NAMALWA (cell line): ENCODE measurements at places on chromosomes 16 and 17.

DNA sequence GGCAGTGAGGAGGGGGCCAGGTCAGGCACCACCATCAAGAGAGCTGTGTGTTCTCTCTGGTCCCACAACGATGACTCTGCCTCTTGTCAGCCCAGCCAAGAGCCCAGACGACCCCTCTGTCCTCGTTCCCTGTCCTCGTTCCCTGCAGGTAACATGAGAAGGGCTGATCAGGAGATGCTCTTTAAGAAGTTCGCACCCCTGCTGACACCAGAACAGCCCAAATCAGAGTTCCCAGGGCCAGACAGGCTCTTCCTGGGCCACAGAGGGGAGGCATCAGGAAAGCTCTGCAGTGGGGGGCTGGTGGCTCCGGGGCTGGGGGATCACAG, 13.5 kb upstream of the DNAI2 start:
- no peak for DNase-seq

- no peak for DNase-seq
Observed at GRCh38 chr17:80989586-80989913, 2.1 kb upstream of the CHMP6 start.

DNA sequence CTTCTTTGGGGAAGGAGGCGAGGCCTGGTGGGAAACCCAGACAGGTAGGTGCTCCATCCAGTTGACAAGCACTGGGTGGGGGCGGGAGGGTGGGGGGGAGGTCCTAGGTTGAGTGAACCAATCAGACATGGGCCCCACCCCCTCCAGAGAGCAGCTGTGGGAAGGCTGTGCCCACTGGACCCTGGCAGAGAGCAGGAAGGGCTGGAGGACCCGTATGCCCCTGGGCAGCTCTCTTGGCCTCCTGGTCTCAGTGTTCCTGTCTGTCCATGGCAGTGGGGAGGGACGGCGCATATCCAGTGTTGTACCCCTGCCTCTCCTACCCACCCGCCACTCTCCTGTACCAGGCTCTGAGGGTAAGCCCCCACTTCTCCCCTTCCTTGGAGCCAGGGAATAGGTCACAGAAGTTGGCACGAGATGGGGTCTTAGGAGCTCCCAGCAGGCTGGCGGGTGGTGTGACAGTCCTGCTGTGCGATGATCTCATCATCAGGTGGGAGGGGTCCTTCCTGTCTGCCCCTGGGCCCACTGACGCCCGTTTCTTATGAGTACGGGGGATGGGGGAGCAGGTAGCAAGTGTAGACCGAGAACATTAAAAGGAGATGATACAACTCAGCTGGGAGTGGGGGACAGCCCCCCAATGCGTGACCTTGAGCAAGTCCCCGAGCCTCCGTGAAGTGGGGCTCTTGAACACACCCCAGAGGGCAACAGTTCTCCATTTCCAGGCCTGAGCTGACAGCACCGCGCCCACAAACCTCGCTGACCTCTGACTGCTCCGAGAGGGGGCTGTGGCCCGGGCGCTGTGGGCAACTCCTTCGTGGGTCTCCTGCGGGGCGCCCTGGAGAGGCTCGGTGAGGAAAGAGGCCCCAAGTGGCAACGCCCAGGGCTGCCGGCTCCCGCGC, 1.2 kb upstream of the ZFPM1 start:
- DNase-seq: no peak

GRCh38 chr16:85436636-85437165, 176.4 kb upstream of the GSE1 start:
- DNase-seq: no peak

DNA sequence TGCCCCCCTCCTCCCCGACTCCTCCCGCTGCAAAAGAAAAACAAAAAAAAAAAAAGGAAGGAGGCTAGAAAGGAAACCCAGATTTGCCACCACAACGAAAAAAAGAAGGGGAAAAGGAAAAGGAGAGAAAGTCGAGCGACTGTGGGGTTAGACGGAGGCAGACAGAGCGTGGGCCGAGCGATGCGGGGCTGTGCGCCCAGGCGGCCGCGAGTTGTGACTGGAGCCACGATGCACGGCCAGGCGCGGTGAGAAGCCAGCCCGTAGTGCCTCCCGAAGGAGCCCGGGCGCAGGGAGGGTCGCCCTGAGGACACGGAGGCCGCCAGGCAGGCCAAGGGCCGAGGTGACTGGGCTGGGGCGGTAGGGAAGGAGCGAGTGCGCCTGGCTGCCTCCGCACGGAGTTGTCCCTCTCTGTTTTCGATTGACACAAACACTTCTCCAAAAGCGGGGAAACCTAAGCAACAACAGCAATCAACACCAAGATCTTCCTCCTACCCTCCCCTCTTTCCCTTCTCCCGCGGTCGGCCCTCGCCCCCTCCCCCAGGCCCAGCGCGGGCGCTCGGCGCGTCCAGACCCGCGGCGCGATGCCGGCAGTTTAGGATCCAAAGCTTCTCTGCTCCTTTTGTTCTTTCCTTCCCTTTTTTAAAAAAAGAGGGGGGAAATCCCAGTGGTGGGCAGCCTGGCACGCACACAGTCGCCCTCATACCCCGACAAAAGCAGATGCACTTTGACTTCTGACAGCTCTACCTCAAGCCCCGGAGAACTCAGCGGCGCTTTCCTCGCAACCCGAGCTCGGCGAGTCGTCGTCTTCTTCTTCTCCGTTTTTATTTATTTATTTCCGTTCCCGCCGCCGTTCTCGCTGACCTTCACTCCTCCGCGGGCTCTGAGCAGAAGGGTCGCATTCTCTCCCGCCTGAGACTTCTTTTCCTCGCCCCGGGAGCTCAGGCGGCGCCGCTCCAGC, at the start of gene LHX1:
LHX1 (plus strand) TSS at position 475 of the 958 bp plus-strand sequence. CDS start 723 bp downstream, outside the sequence.
- no peak for DNase-seq

- no peak for DNase-seq
Observed at GRCh38 chr17:40936437-40936971, 942 bp downstream of the KRT23 start.

- no peak for DNase-seq
Observed at GRCh38 chr17:81086789-81087551, 52.0 kb downstream of the BAIAP2 start.

DNA sequence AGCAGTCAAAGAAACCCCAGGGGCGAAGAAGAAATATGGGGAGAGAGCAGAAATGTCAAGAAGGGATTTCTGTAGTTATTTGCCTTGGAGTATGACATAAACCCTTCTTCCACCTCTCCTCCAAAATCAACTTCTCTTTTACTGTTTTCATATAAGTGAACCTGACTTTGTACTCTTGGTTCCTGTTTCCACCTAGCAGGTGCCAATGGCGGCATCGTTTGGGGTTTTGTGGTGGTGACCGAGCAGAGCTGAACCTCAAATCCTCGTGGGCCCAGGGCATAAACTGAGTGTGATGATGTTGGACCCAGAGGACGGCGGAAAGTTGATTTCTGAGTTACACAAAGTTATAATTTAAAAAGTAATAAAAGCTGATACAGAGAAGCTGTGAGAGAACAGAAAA, 39.6 kb upstream of the PSMD7 start:
- DNase-seq: peak; percentile 22

DNA sequence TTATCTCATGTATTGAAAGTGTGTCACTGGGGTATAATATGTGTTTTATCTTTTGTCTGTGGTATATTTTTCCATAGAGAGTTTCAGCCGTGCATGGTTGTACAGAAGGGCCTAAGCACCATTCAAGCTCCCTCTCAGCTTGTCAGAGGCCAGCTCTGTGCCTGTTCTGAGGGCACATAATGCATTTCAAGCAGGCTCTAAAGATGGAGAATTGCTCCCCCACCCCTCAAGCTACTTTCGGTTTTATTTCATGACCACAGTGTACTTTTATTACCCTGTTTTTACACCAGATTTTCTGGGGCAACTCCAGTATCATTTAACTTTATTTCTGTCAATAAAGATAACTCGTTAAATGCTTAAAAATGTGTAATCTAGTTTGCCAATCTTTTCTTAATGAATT, 131.7 kb downstream of the SHISA6 start:
- no peak for DNase-seq

- no peak for DNase-seq
Observed at GRCh38 chr16:55116165-55116920, 185.7 kb downstream of the IRX5 start.

DNA sequence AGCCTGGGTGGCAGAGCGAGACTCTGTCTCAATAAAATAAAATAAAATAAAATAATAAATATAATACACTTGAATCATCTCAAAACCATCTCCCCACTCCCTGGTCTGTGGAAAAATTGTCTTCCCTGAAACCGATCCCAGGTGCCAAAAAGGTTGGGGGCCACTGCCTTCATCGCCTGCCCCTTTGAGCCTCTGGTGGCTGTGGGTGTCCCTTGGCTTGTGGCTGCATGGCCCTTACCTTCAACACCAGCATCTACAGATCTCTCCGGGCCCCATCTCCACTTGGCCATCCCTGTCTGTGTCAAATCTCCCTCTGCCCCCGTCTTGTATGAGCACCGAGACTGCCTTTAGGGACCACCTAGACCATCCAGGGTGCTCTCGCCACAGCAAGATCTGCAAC, 177.3 kb downstream of the SEC14L1 start:
- DNase-seq: no peak

DNA sequence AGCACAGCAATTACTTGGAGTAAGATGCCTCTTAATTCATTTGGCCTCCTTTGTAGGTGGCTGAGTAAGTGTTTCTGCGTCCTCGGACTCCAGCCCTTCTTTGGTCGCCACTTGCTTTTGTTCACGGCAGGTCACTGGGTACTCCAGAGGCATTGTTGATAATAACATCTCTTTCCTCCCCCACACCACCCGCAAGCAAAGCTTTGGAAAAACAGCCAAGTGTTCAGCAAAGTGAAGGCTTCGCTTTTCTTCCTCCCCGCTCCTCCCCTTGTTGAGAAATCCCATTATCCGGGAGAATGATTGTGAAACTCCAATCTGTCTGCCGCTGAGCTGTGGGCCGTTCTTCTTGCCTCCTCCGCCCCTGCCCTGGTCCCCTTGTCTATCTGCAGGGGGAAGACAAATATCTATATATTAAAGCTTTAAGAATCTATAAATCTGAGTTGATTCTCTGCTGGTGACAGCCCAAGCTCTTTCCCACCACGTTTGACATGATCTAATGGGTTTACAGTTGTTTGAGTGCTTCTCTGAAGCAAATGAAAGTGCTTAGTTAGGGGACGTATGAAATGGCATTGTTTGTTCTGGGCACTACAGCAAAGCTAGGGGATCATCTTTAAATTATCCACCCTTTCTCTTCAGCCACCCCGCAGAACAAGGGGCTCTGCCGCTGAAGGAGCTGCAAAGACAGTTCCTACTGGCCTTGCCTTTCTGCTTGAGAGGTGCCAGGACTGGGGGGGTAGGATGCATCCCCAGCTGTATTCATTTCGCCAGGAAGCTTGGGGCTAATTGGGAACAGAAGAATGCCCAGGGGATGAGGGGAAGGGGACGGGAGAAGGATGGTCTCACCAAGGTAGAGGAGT, 167.1 kb downstream of the CCDC182 start:
- no peak for DNase-seq

GRCh38 chr17:71004413-71004812, 835.1 kb downstream of the KCNJ2 start:
- DNase-seq: no peak

GRCh38 chr17:58112970-58113631, 29.9 kb downstream of the DYNLL2 start:
- DNase-seq: peak; percentile 87

- DNase-seq: peak; percentile 75
Observed at GRCh38 chr17:20992987-20993862, 49.6 kb downstream of the USP22 start.

DNA sequence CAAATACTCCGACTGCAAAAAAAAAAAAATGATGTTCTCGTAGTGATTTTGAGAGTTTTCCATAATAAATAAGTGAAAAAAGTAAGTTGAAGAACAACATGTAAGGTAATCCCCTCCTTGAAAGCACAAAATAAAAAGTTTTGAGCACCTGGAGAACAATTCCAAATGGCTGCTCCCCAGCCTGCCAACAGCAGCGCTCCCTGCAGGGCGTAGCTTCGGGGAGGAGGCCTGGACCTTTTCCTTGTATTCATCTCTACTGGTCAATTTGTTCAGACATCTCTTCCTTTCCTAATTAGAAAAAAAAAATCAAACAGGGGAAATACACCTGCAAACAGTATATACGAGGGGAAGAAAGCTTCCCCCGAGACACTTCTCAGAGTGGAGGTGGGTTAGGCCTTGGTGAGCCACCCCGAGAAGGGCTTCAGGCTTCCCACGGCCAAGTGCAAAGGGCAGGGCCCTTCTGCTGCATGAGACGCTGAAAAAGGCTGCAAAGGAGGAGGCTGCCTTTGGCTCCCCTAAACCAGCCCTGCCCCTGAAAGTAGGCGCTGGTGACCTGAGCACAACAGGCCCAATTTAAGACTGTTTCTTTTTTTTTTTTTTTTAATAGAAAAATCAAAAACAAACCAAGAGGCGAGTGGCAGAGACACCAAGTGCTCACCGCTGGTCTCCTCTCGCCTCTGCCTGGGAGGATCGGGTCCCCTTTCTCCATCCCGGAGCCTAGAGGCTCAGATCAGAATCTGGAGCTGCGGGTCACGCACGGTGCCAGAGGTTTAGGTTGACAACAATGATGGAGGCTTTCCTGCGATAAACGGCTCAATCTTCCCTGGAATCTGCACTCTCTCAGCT, 193.1 kb upstream of the FOXF1 start:
- DNase-seq: no peak

DNA sequence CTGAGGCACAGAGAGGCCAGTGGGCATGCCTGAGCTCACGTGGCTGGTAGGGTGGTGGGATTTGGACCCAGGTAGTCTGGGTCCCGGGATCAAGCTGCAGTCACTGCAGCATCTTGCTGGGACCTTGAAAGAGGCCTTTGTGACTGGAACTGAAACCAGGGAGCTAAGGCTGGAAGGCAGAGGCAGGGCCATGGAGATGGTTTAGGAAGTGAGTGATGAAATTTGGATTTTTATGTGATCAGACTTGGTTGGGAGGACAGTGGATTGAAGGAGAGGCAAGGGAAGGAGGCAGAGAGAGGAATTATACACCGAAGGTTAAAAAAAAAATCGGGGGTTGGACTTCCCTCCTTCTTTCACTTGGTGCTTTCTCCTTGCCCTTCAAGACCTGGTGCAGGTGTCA, 255.4 kb upstream of the CACNG5 start:
- DNase-seq: no peak

DNA sequence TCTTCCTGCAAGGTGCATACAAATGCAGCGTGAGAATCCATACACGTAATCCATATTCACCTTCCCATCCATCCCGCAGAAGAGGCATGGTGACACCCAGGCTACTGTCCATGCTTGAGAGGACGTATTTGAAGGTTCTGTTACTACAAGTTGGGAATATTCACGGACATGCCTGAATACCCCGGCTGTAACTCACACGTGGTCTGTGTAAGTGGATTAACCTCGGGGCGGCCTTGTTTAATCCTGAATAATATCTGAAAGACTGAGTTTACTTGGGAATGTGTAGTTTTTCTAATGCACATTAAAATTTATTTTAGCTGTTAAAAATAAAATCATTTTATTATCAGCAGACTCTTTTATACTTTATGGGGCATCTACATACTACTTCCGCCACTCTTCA, 13.1 kb downstream of the CPSF4L start:
- no peak for DNase-seq

GRCh38 chr16:17409894-17410293, 60.9 kb downstream of the XYLT1 start:
- DNase-seq: no peak
